CD4-positive, alpha-beta T cell treated with Interleukin-17A for 4 hours (primary cell): ENCODE measurements at places on chromosomes 4 and X.

DNA sequence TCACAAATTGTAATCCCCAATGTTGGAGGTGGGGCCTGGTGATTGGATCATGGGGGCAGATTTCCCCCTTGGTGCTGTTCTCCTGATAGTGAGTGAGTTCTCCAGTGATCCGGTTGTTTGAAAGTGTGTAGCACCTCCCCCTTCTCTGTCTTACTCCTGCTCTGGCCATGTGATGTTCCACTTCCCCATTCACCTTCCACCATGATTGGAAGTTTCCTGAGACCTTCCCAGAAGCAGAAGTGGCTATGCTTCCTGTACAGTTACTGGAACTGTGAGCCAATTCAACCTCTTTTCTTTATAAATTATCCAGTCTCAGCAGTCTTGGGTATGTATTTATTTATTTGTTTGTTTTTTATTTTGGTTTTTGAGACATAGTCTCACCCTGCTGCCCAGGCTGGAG, 143.2 kb downstream of the CPE start:
- DNase-seq, result no peak

GRCh38 chrX:82208975-82209374, 1007.1 kb downstream of the SH3BGRL start:
- no peak for DNase-seq

GRCh38 chrX:146451136-146451535, 358.4 kb upstream of the CXorf51B start:
- no peak for DNase-seq

DNA sequence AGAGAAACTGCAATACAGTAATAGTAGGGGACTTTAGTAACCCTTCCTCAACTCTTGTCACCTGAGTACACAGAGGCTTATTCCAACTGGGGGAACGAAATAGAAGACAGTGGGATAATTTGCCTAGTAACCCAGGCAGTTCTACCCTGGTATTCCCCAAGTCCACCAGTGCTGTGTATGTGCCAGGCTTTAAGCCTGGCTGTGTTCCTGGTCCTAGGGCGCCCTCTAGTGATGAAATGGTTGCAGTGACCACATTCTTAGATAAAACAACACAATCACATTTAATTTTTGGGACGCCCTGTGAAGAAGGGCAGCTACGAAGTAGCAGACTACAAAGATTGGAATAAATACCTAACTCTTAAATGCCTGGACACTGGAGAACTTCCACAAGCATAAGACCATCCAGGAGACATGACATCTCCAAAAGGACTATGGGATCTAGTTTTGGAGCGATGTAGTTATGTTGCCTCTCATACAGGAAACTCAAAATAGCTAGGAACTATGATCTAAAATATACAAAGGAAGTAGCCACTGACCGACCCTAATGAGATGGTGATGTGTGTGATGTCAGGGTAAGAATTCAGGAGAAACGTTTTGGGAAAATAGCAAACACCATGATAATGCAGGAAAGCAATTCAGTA, 288.5 kb upstream of the ZCCHC13 start:
- peak; percentile 77 for DNase-seq

GRCh38 chr4:119116021-119116420, 19.6 kb upstream of the MYOZ2 start:
- no peak for DNase-seq
